H54 (cell line): ENCODE measurements at places on chromosomes 3 and 15.
A peak's percentile ranks its signal among the peaks of the same experiment; 100 is the strongest.

- DNase-seq, result no peak
These were observed 159.4 kb upstream of the CHRM5 start for GRCh38 chr15:33808720-33809457.

GRCh38 chr3:113485161-113485609 lies 29.8 kb downstream of the SPICE1 start:
- no peak for DNase-seq

GRCh38 chr15:100373942-100374341 lies 32.2 kb upstream of the ADAMTS17 start:
- no peak for DNase-seq

- DNase-seq, result no peak
These were observed 130.2 kb upstream of the TOPAZ1 start for GRCh38 chr3:44111482-44111881.

DNA sequence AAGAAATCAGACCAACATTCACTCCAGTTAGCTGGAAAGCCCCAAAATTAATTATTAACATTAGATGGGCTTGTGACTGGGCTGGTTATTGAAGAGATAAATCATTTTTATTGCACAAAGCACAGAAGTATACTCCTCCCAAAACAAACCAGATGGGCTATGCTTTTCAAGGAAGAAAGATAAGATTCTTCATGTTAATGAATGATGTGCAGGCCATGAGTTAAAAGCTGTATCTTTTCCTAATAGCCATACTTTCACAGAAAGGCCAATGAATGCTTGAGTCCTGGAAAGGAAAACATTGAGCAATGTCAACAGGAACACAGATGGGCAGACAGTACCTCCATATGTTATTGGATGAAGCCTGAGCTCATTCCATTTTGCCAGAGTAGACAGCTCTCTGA lies 55.4 kb downstream of the OCA2 start:
- no peak for DNase-seq

DNA sequence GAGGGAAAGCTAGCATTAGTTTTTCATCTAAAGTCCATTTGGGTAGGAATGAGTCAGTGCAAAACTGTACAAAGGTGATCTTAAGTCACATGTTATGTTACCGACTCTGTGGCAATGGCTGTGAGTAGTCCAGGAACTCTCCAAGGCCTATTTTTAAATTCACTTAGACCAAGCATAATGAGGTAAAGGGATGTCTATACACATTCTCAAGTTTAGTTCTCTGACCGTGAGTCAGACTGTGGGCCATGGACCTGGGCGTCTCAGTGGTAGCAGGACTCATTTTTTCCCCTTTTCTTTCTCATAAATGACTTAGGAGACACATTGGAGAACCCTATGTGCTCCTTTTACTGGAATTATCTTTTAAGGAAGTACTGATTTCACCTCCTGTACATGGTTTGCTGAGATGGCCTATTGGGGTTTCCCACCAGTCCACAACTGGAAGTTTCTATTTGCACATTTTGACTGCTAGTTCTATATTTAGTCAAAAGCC lies 488.7 kb upstream of the TPRG1 start:
- peak; percentile 34 for DNase-seq

DNA sequence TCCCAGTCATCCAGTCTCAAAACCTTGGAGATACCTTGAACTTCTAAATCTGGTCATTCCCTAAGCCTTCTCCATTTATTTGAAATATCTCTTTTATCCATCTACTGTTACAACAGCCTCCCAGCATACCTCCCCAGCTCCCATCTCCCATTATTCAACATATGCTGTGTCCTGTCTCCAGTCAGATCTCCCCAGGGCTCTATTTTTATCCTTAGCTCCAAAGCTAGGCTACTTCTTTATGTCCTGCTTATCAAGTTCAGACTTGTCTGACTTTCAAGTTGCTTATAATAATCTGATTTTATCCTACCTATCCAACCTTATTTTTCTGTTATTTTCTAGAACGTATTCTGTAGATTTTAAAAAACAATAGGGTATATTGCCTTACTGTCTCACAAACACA lies 44.2 kb downstream of the IQGAP1 start:
- DNase-seq, result no peak

- no peak for DNase-seq
These were observed 427.5 kb downstream of the VGLL3 start for GRCh38 chr3:86563400-86563970.

DNA sequence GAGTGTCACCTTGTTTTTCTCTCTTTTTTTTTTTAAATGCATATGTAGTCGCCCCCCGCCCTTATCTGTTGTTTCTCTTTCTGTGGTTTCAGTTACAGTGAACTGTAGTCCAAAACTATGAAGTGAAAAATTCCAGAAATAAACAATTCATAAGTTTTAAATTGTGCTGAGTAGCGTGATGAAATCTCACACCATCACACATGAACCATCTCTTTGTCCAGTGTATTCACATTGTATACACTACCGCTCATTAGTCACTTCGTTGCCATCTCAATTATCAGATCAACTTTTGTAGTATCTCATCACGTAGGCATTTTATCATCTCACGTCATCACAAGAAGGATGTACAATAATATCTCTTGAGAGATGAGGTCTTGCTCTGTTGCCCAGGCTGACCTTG lies 62.5 kb upstream of the MLF1 start:
- DNase-seq, result no peak

GRCh38 chr3:51353691-51354090 lies 31.4 kb upstream of the MANF start:
- DNase-seq, result no peak

- no peak for DNase-seq
These were observed 70.7 kb upstream of the DCBLD2 start for GRCh38 chr3:98972155-98972554.

DNA sequence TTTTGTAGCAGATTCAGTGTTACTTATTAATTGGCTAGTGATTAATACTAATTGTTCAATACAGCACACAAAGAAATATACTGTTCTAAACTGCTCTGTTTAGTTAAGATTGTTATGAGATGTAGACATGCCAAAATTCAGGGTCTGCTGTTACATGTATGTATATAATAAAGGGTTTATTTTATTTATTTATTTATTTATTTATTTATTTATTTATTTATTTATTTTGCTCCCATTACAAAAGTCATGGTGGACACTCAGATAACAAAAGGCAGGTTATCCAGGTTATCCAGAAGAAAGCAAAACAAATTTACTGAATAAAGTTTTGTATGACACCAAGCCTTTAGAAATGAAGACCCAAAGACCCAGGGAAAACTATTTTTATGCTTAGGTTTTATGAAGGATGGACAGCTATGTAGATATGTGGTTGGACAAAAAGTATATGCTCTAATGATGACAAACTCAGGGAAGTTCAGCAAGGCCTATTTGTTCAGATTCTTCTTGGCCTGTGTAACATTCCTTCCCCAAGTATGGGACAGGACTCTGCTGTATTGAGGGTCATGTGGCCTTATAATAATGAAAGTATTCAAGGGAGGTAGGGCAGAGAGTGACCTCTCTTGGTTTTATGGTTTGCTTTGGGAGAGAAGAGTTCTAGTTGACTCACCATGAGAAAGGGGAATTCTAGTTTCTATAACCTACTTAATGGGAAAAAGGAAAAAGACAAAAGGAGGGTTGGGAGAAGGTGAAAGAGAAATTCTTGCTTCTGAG lies 1056.8 kb downstream of the ROBO2 start:
- no peak for DNase-seq

GRCh38 chr3:23994244-23994569 lies 49.1 kb downstream of the NR1D2 start:
- DNase-seq, result no peak

DNA sequence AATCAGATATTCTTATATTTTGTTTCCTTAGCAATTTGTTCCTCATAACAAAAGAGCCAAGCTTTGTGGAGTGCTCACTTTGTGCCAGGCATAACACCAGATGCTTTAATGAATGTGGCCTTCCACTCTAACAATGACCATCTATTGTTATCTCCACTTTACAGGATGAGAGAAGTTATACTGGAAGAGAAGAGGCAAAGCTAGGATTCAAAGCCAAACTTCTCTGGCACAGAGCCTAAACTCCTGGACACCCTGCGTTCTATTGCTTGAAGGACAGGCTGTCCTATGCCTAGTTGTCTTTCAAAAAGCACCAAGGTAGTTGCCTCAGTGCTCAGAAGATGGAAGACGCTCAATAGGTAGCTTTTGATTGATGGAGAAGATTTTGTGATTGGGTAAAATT lies 123.2 kb upstream of the FEZF2 start:
- no peak for DNase-seq

DNA sequence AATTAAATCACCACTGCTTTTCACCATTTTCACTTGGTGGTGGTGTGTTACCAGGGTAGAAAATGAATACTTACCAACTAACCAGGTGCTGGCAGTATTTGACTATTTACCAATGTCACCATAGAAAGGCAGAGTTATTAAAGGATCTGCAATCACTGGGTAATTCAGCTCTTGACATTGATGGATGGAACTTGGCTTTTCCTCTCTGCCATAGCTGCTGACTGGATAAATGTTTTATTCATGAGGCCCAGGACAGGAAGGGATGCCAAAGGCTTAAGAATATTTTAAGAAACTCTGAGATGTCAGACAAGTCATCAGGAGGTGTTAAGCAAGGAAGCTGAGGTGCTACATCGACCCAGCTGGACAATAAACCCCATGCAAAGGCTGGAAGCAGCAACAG lies 495.5 kb upstream of the CFAP20DC start:
- DNase-seq, result no peak

DNA sequence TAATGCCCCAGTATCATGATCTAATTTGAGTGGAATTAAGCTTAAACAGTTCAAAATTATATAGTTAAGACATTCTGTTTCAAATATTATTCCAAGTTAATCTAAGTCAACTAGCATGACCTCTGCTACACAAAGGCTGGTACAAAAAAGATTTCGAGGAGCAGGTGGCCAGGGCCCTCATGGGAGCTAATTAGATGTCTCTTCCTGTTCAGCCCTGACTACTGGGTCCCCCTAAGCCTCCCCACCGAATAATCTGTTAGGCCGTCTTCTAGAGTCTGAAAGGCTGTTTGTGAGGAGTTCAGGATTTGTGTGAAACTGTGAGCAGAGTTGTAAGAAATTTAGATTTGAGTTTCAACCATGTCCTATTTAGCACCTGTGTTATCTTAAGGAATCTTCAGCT lies 75.4 kb downstream of the PPM1L start:
- DNase-seq, result no peak

DNA sequence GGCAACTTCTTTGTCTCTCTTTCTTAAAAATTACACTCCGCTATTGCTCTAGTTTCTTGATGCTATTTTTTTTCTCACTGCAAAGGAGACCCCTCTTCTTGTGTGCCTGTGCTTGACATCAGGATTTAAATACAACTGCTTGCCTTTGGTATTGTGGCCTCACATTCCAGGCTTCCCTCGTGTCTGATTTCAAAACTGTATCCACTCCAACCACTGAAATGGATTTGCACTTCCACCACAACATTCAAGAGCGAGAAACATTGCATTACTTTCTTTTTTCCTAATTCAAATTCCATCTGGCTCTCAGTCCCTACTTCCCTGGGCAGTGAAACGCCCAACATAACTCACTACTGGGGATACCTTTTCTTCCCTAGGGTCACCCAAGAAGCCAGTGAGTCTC lies 50.4 kb upstream of the PXYLP1 start:
- no peak for DNase-seq

DNA sequence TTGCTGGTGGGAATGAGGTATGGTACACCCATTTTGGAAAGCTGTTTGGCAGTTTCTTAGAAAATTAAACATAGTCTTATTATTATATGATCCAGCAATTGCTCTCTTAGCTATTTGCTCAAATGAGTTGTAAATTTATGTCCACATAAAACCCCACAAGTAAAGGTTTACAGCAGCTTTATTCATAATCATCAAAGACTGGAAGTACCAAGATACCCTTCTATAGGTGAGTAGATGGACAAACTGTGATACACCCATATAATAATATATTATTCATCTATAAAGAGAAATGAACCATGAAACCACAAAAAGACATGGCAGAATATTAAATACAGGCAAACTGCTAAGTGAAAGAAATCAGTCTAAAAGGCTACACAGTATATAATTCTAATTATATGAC lies 344.7 kb upstream of the CDIN1 start:
- no peak for DNase-seq

DNA sequence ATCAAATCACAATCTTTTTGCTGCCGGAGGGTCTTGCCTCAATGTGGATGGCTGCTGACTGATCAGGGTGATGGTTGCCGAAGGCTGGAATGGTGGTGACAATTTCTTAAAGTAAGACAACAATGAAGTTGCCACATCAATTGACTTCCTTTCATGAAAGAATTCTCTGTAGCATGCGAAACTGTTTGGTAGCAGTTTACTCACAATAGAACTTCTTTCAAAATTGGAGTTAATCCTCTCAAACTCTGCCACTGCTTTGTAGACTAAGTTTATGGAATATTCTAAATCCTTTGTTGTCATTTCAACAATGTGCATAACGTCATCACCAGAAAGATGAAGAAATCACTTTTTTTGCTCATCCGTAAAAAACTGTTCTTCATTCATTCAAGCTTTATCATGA lies 65.8 kb downstream of the B3GNT5 start:
- DNase-seq, result no peak

DNA sequence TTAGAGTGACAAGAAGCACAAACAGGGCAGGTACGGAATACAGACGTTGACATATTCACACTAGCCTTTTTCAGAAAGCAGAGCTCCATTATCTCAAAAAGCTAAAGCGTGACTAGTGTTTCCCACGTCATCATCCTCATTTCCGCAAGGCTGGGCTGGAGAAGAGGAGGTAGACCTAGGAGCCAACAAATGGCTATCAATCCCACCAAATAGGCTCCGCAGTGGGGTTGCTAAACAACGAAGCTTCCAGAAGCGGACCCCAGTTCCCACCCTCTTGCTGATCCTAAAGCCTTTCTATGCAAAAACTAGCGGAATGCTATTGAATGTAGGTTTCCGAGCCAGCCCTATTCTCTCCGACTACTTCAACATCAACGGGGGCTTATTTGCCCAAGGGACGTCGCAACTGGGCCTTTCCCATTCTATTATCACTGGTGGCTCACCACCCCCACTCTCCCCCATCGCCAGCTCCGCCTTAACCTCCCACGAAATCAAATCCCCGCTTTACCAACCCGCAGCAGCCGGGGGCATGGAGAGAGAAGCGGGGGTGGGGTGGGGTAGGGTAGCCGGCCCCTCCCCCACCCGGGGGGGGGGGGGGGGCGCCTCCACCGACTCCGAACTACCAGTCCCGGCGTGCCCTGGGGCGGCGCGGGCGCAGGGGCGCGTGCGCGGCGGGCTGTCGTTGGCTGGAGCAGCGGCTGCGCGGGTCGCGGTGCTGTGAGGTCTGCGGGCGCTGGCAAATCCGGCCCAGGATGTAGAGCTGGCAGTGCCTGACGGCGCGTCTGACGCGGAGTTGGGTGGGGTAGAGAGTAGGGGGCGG lies at the start of gene MORF4L1:
Gene MORF4L1, plus strand, starts transcription at position 736 of the 817 bp plus-strand sequence. CDS start 128 bp downstream, outside the sequence.
- peak; percentile 81 for DNase-seq

DNA sequence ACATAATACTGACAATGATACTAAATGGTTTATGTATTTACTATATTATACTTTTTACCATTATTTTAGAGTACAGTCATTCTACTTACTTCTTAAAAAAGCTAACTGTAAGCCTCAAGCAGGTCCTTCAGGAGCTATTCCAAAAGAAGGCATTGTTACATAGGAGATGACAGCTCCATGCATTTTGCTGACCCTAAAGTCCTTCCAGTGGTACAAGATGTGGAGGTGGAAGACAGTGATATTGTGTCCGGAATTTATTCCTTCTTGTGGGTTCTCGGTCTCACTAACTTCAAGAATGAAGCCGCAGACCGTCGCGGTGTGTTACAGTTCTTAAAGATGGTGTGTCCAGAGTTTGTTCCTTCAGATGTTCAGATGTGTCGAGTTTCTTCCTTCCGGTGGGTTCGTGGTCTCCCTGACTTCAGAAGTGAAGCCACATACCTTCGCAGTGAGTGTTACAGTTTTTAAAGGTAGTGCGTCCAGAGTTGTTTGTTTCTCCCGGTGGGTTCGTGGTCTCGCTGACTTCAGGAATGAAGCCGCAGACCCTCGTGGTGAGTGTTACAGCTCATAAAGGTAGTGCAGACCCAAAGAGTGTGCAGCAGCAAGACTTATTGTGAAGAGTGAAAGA lies 20.9 kb downstream of the AVEN start:
- no peak for DNase-seq
